ENCODE measurements at places on chromosomes 6 and 20. TPM values are rescaled to one million over a fixed set of nuclear protein-coding genes. Genes with fewer than 3 reads are reported as not detected.

GRCh38 chr20:9119776-9120175, 50.9 kb downstream of the PLCB4 start:
- no peak for DNase-seq
- H3K4me3 ChIP-seq = no peak overlapping the region
- H3K27ac ChIP-seq = no peak overlapping the region

Gene LATS1
- 40.5 TPM for total RNA-seq

DNA sequence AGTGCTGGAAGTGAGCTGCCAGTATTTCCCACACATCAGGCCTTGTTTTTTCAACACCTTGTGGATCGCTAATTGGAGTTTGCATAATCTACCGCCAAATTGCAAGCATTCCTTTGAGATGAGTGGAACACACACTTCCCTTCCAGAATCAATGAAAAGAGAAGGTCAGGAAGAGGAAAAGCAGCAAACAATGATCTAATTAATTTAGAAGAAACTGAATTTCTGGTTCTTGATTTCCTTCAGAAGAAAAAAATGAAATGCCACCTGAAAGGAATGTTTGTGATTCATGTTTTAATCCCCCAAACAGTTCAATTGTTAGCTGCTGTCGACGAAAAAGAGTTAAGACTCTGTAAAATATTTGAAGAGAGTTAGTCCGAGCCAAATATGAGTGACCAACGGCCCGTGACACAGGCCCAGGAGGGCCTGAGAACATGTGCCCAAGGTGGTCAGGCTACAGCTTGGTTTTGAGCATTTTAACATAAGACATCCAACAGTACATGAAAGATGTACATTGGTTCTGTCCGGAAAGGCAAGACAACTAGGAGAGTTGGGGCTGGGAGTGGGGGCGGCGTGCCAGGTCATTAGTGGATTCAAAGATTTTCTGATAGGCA, 182.3 kb downstream of the MTFR2 start:
- peaks cover 3% of the 10 kb centered on the region for H3K27me3 ChIP-seq
- H3K27ac ChIP-seq = peak overlapping the region; percentile 85
- DNase-seq = no peak
- no peaks in the 10 kb centered on the region for H3K36me3 ChIP-seq

DNA sequence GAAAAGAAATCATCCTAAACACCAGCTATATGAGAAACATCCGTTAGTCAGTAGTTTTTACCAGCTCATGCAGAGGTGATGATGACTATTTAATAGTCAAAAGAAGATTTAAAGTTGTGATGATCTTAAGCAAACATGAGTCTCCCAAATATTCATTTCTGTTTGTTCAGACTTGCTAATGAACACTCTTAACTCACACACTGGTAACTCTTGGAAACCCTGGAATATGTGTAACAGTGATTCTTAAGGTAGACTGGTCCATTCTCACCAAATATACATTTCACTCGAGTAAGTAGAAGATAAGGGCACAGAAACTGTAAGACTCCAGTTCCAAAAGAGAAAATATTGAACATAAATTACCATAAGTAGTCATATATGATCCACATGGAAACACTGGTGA, 29.1 kb downstream of the RSPO3 start:
- no peaks in the 10 kb centered on the region for H3K4me1 ChIP-seq
- H3K36me3 ChIP-seq = no peaks in the 10 kb centered on the region
- DNase-seq = no peak
- no peak overlapping the region for H3K4me3 ChIP-seq

DNA sequence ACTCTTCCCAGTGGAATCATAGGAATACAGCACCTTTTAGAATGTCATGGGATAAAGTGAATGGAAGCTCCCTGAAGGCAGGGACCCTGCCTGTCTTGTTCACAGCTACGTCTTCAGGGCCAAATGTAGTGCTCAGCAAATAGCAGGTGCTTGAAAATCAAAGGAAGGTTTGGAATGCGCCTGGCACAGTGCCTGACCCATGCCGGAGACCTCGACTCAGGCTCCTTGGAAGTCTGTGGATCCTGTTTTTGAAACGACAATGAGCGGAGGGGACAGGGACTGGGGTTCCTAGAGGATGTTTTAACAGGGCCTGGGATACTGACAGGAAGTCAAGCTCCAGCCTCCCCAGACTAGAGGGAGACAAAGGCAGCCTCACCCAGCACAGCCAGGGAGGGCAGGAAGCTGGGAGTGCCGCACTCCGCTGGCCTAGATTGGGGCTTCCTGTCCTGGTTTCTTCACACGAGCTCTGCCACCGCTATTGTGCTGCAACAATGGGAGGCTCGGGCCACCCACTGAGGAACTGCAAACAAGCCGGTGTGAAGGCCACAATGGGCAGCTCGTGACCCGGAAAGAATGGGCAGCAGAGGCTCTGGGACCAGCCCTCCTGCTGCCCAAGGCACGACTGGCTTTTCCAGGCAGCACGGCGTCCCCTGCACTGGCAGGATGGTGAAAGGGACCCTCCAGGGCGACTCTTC, 76.7 kb downstream of the PREX1 start:
- no peak overlapping the region for H3K4me3 ChIP-seq
- H3K36me3 ChIP-seq = no peaks in the 10 kb centered on the region
- H3K27ac ChIP-seq = no peak overlapping the region
- H3K27me3 ChIP-seq = peaks cover 15% of the 10 kb centered on the region
- DNase-seq = no peak

- H3K27ac ChIP-seq = no peak overlapping the region
- H3K27me3 ChIP-seq = no peaks in the 10 kb centered on the region
- DNase-seq = no peak
Measured at GRCh38 chr6:14537030-14537429, 419.5 kb downstream of the CD83 start.

Gene TCFL5
- 7.7 TPM for total RNA-seq

GRCh38 chr6:72890233-72890632, 268.4 kb downstream of the KCNQ5 start:
- H3K27me3 ChIP-seq = no peaks in the 10 kb centered on the region
- DNase-seq = no peak
- H3K36me3 ChIP-seq = no peaks in the 10 kb centered on the region
- H3K4me1 ChIP-seq = no peaks in the 10 kb centered on the region

DNA sequence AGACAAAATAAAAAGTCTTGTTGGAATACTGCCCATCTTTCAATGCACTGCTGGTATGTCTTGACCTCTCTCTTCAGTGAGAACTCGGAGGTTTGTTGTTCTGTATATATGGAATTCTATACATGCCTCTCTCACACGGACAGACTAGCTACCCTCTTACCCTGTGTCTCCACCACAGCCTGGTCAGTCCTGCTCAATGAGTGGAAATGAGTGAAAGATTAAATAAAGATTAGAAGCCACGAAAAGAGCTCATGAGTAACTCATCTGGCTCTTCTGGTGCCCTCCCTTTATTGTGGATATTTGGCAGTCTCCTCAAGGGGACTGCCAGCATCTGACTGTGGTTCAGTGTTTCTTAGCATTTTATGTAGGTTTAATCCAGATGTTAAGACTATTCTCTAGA, 262.8 kb upstream of the MAP3K7 start:
- no peak for DNase-seq
- no peaks in the 10 kb centered on the region for H3K4me1 ChIP-seq
- no peak overlapping the region for H3K4me3 ChIP-seq
- H3K27me3 ChIP-seq = peaks cover 3% of the 10 kb centered on the region
- H3K27ac ChIP-seq = no peak overlapping the region

DNA sequence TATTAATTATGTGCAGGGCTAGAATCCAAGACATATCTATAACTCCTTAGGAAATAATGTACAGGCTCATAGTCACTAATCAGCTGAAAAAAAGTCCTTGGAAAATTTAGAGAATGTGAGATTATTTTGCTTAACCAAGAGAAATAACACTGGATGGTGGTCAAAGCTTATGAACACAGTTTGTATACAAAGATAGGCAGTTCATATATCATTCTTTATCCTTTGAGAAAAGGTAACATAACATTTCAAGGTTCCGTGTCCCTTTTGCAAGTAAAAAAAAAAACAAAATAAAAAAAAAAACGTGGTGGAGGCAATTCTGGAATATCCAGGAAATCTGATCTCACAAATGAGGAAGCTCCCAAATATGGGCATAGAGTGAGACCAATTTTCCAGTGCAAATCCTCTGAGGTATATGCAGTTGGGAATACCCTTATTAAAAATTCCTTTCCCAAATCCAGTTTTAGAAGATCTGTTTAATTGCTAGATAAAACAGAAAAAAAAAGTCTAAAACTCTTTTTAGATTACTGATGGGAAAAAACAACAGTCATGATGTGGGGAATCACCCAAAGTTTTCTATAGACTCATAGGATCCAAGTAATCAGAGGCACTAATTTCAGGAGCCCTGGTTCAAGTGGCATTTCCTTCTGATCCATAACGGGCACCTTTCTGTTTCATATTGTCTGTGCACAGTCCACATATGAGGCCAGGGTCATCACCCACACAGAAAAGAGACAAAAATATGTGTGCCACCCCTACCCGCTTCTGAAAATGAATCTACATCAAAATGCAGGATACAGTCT, 17.7 kb upstream of the TNFAIP3 start:
- no peaks in the 10 kb centered on the region for H3K36me3 ChIP-seq
- H3K4me3 ChIP-seq = no peak overlapping the region
- no peaks in the 10 kb centered on the region for H3K4me1 ChIP-seq
- no peak overlapping the region for H3K27ac ChIP-seq

Gene GGTLC1
- not detected for total RNA-seq

DNA sequence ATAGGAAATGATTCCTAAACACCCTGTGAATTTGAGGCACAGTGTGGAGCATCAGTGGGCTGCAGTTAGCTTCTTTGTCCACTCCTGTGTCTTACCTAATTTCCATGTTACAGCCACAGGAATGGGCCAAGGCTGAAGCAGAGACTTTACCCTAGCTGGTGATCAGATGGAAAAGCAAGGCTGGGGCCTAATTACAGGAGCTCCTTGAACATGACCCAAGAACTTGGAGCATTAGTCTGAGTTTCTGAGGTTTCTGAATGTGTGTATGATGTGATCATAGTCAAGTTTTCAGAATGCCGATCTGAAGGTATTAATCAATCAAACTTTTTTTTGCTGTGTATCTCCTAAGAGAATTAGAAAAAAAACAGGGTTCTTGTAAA, 18.0 kb downstream of the HECA start:
- H3K27ac ChIP-seq = no peak overlapping the region
- H3K36me3 ChIP-seq = peaks cover 2% of the 10 kb centered on the region
- H3K4me3 ChIP-seq = no peak overlapping the region
- DNase-seq = no peak
- no peaks in the 10 kb centered on the region for H3K27me3 ChIP-seq
- H3K4me1 ChIP-seq = peaks cover 22% of the 10 kb centered on the region

Gene GLO1
- total RNA-seq = 97.9 TPM

DNA sequence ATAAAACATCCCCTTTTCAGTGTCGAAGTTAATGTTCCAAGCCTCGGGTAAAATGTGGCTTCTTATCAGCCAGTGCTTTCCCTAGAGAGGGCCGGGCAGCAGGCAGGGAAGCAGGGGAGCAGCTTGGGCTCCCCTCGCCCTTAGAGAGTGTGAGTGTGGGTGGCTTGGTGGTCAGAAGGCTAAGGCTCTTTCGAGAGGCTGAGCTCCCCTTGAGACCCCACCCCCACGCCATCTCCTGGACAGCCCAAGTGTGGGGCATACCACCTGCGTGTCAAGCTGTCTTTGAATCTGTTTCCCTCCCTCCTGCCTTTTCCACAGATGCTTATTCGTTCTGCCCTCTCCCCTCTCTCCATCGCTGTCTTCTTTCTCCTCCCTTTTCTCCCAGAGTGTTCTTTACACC, 95.1 kb upstream of the FOXP4 start:
- H3K36me3 ChIP-seq = no peaks in the 10 kb centered on the region
- DNase-seq = no peak
- H3K4me1 ChIP-seq = peaks cover 21% of the 10 kb centered on the region
- H3K27ac ChIP-seq = no peak overlapping the region

Gene TMEM244
- not detected for total RNA-seq

Gene MOCS1
- 17.5 TPM for total RNA-seq

DNA sequence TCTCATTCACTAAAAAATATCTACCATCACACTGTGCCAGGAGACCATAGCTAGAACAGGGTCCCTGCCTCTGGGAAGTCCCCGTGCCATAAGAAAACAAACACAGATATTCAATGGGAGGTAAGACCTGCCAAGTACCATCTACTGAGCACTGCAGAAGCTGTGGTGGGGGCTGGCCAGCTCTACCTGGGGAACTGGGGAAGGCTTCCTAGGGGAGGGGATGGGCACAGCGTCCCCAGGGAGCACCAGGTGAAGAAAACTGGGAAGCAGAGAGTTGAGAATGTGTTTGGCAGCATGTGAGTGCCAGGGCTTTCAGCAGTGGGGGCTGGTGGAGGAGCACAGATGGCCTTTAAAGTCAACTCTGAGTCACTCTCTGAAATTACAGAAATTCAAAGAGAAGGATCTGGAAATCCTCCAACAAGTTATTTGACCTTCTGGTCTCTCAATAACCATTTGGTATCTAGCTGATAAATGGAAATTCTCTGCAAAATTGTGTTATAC, 85.2 kb downstream of the SHLD1 start:
- no peak overlapping the region for H3K4me3 ChIP-seq
- no peaks in the 10 kb centered on the region for H3K27me3 ChIP-seq
- no peak for DNase-seq
- H3K4me1 ChIP-seq = peaks cover 6% of the 10 kb centered on the region

DNA sequence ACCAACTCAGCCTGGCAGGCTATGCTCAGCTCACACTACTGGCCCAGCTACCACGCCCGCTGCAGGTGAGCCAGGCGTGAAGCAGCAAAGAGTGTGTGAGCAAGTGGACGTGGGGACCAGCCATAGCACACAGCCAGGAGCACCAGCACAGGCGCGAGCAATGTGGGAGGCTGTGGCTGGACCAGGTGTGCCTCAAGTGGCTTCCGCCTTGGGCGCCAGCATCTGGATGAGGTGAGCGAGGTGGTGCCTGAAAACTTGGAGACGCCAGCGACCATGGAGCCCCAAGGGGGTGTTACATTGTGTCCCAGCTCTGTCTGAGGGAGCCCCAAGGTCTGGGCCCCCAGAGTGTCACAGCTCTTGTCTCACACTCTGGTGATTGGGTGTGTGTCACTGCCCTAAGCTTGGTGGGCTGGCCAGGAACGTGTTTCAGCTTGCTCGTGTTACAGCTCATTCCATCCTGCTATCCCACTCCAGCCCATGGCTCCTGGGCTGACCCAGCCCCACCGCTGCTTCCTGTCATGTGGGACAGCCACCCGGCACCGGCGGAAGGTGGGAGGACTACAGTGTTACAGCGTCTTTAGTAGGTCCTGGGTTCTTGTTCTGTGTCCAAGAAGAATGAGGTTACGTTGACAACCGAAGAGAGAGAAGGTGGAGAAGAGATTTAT, 508.0 kb upstream of the MMS22L start:
- DNase-seq = no peak
- H3K4me3 ChIP-seq = no peak overlapping the region
- H3K4me1 ChIP-seq = no peaks in the 10 kb centered on the region
- no peaks in the 10 kb centered on the region for H3K27me3 ChIP-seq

DNA sequence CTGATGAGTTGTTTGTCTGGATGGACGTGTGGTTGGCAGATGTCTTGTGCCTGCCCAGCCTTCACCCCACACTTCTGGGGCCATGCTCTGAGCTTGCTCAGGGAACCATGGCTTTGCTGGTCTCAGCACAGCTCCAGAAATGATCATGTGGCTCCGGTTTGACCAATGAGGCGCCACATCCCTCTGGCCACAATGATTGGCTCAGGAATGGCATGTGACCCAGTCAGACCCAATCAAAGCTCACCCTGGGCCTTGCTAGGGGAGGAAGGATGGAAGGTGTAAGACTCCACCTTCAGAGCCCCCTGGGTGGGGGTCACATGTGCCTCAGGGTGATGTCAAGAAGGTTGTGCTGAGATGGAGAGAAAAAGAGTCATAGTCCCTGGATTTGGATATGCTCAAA, 281.6 kb upstream of the SULF2 start:
- H3K36me3 ChIP-seq = no peaks in the 10 kb centered on the region
- H3K27ac ChIP-seq = no peak overlapping the region
- H3K4me3 ChIP-seq = no peak overlapping the region
- H3K27me3 ChIP-seq = peaks cover 8% of the 10 kb centered on the region

Measured in progenitor cell of endocrine pancreas (in vitro differentiated cells).